Thoracic aorta (tissue), 2 donors: ENCODE measurements at places on chromosomes 2 and 18. TPM values are rescaled to one million over a fixed set of nuclear protein-coding genes. Genes with fewer than 3 reads are reported as not detected.

DNA sequence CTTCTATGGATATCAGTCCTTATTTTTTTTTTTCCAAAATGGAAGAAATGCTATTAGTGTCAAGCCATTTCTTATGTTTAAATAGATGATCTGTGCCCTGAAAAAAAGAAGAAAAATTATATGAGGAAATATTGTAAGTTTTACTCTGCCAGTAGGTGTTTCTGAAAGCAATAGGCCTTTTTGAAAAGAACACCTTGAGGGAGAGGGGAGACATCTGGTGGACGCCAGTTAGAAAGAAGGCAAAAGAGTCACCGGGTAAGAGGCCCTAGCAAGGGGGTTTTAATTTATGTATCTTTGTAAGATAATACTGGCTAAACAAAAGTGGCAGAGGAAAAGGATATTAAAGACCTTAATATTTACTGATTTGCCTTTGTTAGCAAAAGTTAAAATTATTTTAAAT lies 56.1 kb downstream of the DYNAP start:
- no peak for DNase-seq

GRCh38 chr2:232896111-232896510 lies 26.0 kb downstream of the SNORC start:
- DNase-seq, result no peak

DNA sequence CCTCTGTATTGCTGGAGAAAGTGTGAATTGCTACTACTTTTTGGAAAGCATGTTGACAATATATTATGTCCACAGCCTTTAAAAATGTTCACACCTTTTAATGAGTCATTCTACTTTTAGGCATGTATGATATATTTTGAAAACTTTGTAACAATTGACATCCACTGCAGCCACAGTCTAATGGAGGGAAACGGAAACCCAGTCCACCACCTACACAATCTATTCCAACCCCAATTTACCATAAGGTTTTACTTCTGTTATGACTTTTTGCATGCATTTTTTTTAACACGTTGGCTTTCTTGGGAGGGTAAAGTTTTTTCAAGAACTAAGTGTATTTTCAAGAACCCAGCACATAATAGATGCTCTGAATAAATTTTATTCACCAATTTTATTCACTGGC lies 38.5 kb upstream of the ATP8B1 start:
- no peak for DNase-seq

DNA sequence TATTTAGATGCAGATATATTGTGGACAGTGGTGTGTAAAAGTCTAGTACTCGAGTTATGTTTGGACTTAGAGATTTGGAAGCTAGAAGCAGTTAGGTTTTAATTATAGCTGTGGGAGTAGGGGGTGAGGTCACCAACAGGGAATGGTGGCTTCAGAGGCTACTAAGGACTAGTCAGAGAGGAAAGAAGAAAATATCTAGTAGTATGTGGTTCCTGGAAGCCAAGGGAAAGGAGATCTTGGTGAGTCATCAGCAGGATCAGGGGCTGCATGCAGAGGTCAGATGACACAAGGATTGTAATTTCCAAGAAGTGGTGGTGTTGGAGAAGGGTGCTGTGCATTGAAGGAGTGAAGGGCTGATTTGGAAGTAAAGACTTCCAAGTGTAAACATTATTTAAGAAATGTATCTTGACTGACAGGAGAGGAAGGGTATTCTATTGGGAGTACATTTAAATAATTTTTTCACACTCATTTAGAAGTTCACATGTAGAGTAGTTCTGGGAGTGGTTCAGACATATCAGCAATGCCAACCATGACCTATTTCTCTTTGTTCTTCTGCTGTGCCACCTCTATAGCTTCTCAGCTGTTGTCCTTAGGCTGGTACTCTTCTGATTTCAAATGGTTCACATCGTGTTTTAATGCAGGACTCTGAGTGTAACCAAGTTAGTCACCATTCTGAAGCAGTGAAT lies 59.1 kb downstream of the ACSL3 start:
- no peak for DNase-seq

DNA sequence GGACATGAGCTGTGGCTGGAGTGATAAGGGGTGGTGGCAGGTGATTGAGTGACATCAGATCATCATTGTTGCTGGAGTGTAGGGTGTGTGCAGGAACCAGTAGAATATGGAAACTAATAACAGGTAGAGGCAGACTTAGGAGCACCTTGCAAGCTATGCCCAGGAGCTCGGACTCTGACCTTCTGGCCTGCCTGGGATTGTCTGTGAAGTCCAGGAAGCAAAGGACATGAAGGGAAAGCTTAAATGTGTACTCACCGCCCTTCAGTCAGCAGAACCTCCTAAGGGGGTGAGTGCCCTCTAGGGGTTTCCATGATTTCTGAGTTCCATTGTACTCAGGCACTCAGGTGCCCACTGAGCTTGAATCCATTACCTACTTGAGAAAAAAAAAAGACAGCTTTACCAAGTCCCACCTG lies 104.2 kb downstream of the CRIM1 start:
- no peak for DNase-seq

DNA sequence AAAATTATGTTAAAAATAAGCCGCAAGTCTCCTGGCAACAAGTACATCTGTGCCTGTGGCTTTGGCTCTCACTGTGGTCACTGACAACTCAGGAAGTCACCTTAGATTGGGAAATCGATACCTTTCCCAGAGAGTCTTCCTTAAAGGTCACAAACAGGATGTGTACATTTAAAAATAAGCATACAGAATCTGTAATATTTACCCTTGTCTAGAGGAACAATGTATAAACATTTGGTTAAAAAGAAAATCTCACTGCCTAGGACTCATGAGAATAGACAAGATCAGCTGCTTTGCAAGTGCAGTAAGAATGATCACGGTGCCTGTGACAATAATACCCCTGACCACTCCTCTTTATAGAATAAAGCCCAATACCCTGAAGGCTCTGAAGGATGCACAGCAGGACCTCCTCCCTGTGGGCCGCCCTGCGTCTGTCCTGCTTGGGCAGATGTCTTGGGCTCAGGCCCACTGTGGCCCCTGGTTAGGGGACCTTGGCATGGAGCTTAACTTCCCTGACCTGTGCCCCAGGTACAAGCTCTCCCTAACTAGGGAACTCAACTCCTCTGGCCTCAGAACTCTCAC lies 98.0 kb upstream of the MGAT4A start:
- no peak for DNase-seq

Gene CDC42EP3
- 57.4 TPM for total RNA-seq

Gene SPEG
- 426 TPM for total RNA-seq
